ENCODE measurements at places on chromosomes 6 and 20.
A peak's percentile ranks its signal among the peaks of the same experiment; 100 is the strongest.

DNA sequence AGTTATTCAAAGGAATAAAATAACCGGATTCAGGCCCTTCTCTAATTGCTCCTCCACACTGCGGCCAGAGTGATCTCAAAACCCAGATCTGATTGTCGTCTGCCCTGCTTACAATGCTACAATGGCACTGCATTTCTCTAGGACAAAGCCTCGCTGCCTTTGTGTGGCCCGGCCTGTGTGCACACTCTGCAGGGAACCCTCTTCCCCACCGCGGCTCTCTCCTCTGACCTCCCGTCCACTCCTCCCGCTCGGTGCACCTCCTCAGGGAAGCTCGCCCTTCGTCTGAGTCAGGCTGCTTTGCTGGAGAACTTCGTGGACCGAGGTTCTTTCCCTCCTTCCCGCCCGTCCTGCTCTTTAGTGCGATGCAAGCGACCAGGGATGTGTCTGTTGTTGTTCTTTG is 101.6 kb upstream of the SNX9 start:
- no peak for DNase-seq

GRCh38 chr6:17919496-17919895 is 67.9 kb downstream of the KIF13A start:
- DNase-seq, result no peak

- DNase-seq, result no peak
These were observed 27.4 kb upstream of the SIM1 start for GRCh38 chr6:100491952-100492670.

DNA sequence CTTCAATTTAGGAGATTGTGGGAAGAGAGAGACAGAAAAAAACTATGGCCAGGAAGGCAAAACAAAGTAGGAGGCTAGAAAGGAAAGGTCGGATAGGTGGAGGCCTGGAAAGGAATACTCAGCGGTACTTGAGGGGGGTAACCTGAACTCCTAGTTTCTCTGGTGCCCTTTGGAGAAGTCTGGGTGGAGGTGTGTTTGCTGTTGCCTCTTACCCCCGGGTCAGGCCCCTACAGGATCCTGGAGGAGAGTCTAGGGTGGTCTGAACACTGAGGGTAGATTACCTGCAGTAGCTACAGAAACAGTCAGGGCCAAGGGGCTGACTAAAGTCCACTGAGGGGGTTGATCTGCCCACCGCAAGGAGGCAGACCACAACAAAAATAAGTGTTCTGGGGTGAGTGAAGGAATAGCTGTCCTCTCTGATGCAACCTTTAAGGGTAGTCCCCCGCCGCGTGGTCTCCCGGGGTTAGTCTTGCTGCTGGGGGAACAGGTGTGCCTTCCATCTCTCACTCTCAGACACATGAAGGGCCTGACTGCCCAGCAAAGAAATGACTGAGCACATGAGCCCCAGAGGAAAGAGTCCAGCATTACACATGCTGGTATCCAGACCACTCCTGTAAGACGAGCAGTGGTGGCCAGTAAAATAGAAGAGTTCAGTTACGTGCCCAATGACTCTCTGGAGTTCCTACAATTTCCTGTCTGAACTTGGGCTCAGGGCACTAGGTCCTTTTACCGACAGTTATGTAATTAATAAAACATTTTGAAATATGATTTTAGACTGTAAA is 59.5 kb downstream of the MTHFD1L start:
- DNase-seq, result no peak

DNA sequence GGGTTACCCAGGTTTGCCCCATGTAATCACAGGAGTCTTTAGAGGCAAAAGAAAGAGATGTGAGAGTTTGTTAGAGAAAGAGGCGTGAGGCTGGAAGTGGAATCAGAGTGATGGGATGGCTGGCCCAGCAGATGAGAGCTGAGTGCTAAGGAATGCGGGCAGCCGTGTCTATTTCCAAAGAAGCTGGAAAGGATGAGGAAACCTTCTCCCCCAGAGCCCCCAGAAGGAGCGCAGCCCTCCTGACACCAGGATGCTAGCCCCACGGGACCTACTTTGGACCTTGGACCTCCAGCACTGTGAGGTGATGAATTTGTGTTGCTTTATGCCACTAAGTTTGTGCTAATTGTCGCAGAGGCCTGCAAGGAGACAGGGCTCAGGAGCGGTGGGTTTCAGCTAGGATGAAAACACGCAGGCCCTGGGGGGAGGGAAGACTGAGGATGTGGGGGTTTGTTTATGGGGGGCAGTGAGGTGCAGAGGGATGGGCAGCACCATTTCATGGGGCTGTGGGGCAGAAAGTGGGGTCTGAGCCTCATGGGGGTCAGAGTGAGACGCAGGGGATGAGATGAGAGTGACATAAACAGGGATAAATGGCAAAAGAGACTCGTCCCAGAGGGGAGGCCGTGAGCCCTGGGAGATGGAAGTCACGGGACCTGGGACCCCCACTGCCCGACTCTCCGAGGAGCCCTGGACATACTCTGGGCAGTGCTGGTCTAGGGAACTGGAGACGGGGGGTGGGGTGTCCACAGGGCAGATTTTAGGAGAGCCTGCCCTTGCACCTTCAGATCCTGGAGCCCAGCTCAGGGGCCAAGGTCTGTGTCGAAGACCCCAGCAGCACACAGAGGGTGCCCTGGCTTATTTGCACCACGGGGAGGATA is 160.2 kb downstream of the NFATC2 start:
- DNase-seq, result no peak

DNA sequence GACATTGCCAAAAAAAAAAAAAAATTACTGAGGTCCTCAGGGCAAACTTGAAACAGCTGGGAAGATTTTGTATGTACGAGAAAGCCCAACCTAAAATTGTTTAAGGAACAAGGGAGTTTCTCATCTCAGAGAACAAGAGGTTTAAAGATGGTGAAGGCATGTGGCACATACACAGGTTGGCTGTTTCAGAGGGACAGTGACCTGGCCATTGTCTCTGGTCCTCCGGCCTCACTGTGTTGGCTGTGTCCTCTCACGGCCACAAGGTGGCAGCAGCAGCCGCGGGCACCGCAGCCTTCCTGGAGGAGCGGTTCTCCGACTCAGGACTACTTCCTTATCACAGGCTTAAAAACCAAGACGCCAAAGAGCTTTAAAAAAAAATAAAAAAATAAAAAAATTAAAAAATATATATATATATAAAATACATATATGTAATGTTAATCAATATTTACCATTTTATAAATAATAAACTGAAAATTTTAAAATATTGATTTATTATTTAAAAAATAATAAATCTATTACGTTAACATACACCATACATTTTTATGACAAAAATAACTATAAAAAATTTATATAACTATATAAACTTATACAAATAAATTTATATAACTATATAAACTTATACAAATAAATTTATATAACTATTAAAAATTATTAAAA is 52.8 kb downstream of the GTF2H5 start:
- peak; percentile 51 for DNase-seq

GRCh38 chr6:104134876-104135275 is 724.8 kb downstream of the HACE1 start:
- DNase-seq, result no peak

- DNase-seq, result peak; percentile 91
These were observed 121.4 kb downstream of the KIF13A start for GRCh38 chr6:17865798-17866725.

DNA sequence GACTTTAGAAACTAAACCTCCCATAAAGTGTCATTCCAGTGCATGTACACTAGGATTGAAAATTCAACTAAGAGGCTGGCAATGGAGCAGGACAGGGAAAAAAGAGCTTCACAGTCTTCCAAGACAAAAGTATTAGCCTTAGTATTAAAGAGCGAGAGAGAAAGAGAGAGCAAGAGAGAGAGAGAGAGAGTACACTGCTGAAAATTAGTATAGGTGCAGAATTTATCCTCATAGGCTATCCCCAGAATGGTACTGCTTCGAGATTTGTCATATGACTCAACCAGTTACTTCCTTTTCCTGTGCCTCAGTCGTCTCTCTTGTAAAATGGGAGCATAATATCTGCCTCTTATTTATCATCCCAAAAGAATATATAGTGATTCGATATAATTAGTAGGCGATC is 543.2 kb upstream of the JARID2 start:
- DNase-seq, result no peak

- peak; percentile 35 for DNase-seq
These were observed 889.1 kb upstream of the MAP3K7 start for GRCh38 chr6:91476000-91476399.

- DNase-seq, result no peak
These were observed 4.6 kb upstream of the LSM14B start for GRCh38 chr20:62117658-62118057.
